Psoas muscle (tissue), 8 donors: ENCODE measurements at places on chromosomes 16 and 17.

DNA sequence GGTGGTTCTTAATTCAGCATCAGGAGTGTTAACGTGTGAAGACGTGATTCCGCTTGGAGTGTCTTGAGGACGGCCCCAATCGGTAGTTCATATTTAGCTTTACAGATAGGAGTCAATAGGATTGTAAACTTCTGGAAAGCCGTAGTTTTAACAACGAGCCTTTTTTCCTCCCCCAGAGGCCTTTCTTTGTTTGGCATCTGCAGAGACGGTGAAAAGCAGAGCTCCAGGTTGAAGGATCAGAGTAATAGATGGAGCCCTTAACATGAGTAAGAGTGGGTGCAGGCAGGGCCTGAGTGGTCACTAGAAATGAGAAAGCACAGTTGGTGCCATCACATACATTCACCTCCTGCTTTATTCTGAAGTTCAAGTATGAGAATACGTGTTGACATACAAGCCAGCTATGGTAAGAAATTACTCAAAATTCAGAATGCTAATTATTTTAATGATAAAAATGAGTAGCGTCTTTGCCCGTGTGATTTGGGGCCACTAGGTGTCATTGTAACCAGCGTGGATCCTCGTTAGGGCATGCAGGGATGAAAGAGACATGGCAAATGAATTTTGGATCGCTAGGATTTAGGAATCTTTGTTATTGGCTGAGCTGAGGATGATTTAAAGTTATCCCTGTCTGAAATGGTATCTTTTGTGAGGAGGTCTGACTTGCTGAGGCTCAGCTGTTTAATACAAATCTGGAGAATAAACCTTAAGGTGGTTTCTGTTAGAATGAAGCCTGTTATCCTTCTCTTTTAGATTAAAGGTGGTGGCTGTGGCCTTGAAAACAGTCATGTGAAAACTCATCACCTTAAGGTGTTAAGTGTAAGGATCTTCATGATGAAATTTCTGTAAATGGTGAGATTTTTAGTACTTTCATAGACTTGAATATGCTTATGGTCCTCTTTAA lies 18.6 kb downstream of the PRCD start:
- DNase-seq = no peak

DNA sequence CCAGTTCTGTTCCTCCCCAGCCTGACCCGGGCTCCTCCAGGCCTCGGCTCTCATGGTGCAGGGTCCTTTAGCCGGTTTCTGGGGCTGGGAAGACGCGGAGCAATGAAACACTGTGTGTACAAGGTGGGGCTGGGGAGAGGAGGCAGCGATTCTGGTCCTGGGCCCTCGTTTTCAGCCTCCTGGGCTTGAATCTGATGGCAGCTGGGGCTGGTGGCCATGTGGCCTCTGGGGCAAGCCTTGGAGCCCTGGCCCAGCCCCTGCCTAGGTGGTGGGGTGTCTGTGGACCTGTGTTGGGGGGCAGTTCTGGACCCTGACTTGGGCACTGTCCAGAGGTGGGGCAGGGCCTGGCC lies 4.1 kb downstream of the FOXJ1 start:
- no peak for DNase-seq

DNA sequence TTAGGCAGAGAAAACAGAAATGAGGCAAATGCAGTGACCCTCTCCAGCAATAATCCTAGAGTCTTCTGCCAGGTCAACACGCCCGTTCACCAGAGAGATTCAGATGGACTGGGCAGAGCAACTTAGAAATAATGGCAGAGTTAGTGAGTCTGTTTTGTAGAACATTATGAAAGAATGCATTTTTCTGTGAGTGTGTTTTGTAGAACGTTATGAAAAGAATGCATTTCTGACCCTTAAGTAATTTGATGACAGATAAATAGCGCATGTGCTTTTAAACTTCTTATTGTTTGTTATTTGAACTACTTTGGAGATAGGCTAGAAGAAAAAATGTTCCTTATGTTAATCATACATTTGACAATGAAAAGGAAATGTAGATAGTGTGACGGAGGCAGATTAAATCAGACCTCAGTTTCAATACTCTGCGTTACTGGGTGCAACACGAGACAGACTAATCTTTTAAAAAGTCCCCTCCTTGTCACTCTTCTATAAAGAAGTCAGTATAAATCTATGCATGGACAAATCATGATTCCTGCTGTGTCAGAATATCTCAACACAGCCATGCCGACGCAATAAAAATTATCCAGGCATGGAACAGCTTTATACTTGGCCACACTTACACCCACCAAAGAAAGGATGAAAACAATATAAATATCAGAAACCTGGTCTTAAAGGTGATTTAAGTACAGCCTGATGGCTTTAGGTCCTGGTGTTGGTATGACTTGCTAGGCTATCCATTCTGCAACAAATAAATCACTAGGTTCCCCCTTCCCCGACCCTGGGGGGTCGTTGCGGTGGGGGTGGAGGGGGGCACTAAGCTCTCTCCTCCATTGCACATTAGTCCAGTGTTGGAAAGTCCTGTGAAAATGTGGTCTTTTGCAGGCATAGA lies 47.8 kb downstream of the MARCHF10 start:
- no peak for DNase-seq

DNA sequence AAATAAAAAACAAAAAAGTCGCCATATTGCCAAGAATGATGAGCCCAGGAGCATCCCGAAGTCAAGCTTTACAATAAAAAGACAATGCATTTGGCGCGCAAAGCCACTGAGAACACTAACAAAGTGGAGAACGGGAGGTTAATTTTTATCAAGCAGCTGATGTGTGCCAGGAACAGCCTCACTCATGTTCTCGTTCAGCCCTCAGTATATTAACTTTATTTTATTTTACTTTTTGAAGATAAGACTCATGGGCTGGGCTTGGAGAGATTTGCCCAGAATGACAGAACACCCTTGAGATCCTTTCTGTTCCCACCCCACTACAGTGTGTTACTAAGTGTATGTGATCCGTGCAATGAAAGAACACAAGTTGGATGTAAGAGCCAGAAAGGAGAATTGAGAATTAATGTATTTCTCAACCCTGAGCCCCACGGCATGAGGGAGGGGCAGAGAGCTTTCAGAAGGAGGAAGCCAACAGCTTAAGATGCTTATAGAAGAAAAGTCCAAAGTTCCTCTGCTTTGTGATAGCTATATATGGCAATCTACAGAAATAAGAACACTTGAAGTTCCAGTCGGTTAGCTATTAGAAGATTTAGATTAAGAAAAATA lies 48.4 kb downstream of the COTL1 start:
- no peak for DNase-seq

GRCh38 chr16:27111486-27111885 lies 44.8 kb downstream of the C16orf82 start:
- no peak for DNase-seq

GRCh38 chr17:80920441-80920840 lies 71.2 kb upstream of the CHMP6 start:
- no peak for DNase-seq

GRCh38 chr17:61335105-61335844 lies 64.4 kb upstream of the TBX2 start:
- DNase-seq = no peak

DNA sequence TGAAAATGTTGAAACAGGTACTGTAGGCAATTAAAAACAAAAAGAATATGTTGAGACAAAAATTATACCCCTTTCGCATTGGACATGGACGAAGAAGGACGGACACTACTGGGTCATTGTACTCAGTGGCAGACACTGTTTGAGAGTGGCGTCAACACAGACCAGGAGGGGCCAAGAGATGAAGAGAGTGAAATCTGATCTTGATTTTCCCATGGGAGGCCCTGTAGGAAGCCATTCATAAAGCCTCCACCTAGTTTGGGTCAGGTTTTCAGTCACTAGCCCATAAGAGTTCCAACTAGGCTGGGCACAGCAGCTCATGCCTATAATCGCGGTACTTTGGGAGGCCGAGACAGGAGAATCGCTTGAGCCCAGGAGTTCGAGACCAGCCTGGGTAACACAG lies 23.6 kb upstream of the SMURF2 start:
- DNase-seq = no peak

DNA sequence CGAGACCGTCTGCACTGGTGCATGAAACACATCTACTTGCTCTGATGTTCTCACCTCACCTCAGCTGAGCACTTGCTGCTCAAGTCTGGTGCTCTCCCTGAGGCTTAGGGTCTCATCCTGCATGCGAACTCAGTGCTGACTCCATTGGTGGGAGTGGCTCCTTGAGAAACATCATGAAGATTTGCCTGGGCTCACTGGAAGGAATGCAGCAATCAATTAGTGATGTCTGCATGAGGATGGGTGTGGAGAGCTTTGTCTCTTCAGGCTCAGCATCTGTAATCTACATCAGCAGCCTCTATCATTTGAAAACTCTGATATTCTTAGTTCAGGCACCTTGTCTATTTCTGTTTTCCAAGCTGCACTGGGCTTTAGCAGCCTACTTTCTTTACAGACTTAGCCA lies 204.4 kb downstream of the IRF8 start:
- DNase-seq = no peak

DNA sequence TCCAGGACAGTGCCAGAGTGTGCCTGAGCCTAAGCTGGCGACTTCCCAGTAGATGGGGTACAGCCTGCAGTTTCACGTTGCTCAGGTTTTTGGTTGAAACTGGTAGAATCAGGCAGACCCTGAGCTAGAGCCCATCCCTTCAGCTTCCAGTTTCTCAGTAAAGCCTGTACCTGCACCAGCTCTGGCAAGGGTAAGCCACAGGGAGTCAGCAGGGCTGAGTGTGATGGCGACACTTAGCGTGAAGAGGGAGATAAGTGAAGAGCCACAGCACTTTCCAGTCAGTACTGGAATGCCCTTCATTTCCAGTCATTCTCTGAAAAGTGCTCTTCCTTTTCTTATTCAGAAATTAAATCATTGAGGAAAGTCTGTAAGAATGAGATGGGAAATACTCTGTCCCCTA lies 22.4 kb downstream of the PLD6 start:
- DNase-seq = no peak

- DNase-seq = no peak
Measured at GRCh38 chr16:68283346-68283745, 19.0 kb downstream of the SLC7A6 start.

DNA sequence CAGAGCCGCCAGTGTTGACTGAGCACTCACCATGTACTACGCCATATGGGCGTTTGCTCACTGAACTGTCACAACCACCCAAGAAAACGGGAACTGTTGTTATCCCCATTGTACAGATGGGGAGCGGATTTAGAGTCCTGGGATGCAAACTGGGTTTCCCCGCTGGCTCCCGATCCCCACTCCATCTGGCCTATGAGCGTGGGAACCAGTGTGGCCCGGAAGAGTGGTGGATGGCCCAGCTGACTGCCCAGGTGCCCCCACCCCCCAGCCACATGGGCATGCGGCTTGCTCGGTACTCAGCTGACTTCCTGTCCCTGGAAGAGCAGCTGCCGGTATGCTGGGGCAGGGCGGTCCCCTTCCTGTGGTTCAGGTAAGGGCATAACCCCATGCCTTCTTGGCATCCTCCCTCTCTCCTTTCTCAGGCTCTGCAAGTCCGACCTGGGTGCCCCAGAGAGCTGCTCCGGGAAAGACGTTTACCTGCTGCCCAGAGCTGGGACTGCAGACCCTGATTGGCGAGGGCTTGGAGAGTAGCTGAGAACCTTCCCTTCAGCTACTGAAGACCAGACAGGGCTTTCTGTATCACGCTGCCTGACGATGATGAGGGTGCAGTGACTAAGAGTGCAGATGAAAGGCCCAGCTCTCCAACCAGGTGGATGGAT lies 16.2 kb downstream of the SOCS3 start:
- no peak for DNase-seq

DNA sequence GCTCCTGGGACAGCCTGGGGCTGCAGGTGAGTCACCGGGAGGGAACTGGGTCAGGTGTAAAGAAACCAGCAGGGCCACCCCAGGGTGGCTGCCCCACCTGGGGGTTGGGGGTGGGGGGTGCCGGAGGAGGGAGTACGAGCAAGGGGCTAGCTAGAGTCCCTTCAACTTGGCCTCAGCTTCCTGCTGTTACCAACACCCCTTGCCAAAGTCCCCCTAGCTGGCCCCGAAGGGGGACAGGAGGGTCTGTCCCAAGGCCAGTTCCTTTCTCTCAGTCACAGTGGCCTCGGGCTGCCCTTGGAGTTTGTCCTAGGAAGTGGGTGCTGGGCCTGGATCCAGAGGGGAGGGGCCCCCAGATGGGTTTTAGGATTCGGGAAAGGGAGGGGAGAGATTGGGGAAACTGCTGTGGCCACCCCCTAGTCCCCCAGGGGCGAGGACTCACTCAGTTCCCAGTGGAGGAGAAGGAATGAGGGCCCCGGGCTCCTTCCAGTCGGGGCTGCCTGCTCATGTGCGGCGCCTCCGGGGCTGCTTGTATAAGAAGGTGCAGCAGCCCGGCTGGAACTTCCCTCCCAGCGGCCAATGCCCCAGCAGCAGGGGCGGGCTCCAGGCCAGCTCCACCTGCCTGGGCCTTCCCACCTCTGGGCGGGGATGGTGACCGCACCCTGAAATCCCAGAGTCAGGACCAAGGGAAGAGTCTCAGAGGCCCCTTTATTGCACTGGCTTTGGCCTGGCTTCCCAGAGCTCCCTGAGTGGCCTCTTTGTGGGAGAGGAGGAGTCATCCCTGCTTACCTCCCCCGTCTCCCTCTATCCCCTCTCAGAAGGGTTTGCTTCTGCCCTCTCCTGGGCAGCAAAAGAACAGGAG lies 7.3 kb downstream of the ARHGAP27 start:
- no peak for DNase-seq

DNA sequence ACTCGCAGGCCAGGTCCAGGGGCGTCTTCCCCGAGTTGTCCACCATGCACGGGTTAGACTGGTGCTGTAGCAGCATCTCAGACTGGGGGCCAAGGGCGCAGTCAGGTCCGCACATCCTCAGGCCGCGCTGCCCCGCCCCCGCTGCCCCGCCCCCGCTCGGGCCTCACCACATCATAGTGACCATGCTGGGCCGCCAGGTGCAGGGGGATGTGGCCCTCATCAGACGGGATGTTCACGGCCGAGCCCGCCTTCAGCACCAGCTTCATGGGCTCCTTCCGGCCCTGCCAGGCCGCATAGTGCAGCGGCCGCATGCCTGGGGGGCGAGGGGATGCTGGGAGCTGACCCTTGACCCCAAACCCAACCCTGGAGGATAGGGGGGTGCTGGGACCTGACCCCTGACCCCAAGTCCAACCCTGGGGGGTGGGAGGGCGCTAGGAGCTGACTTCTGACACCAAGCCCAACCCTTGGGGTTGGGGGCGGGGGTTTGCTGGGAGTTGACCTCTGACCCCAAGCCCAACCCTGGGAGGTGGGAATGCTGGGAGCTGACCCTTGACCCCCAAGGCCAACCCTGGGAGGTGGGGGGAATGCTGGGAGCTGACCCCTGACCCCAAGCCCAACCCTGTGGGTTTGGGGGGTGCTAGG lies 7.0 kb downstream of the CASKIN1 start:
- no peak for DNase-seq
